ENCODE measurements at places on chromosomes 2 and 18.

DNA sequence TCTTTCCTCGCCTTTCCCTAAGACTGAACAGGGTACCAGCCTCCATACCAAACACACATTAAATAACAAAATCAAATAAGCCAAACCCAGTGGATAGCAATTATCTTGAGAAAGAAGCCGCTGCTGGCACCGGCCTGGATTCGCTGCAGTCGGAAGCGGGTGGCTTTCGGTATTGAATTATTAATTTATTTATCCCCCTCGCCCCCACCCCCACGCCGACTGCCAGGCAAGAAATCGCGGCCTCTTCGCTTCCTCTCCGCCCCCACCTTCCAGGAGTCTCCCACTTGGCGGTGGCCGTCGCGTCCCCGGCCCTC, 370 bp upstream of the ZNF804A start:
- DNase-seq: no peak

- DNase-seq: no peak
Observed at GRCh38 chr2:22701561-22702160, 683.3 kb upstream of the KLHL29 start.

GRCh38 chr18:80145196-80145804, 36.2 kb downstream of the ADNP2 start:
- DNase-seq: no peak

- DNase-seq: no peak
Observed at GRCh38 chr2:8082840-8083239, 599.0 kb upstream of the ID2 start.

DNA sequence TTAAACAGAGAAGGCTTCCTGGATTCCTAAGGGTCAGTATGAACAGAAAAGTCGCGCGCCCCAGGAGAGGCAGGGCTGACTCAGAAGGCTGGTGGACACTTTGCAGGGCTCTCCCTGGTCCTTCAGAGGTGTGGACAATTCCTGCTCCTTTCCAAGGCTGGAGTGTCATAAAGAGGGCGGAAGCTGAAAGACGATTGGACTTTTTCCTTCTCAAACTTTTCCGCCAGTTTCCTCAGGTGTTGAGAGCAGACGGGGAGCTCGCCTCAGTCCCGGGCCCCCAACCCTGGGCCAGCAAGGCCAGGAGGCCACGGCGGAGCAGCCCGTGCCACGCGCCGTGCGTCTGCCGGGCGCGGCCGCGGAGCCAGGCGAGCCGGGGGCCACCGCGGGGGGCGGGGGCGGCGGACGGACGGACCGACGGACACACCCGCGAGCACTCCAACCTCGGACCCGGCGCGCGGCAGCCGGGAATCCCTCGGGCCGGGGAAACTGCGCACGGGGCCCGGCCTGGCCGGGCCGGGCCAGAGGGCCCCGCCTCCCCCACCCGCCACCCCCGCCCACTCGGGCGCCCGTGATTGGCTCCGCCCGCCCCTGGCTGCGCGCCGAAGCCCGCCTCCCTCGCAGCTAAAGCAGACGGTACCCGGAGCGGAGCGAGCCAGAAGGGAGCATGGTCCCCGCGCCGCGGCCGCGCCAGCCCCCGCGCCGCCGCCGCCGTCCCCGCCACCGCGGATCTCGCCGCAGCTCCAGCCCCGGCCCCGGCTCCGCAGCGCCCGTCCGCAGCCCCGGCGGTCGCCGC, at the start of gene KLHL29:
Gene KLHL29 (plus strand): TSS at position 629 of the 793 bp plus-strand sequence. CDS start 177,018 bp downstream, outside the sequence.
- peak; percentile 19 for DNase-seq

DNA sequence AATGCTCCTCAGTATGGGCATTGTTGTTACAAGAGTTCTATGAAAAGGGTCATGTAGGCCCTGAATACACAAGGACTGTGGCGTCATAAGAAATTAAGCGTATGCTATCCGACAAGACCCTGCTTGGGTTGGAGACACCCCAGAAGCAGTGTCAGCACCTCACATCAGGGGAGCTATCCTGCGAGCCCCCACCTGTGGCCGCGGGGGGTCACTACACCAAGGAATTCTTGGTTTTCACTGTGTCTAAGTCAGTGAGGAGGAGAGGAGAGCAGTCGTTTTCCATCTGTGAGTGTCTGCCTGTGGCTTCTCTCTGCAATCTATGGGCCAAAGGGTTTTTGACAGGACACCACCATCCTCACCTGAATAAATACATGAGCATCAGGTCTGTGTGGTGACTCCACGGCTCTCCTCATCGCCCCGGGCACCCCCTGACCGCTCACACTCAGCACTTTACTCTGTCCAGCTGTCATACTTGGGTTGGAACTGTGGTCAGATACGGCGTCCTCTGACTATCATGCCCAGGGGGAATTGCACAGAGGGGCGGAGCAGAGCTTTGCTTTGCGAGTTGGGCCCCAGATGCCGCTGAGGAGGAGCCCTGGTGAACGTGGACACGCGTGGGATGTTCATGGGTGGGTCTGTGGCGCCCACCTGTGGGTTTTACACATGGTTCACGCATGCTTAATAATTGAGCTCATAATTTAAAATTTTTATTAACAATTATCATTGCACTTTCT, 235.5 kb downstream of the MYT1L start:
- DNase-seq: no peak

GRCh38 chr2:200258881-200259576, 47.5 kb upstream of the SPATS2L start:
- no peak for DNase-seq

DNA sequence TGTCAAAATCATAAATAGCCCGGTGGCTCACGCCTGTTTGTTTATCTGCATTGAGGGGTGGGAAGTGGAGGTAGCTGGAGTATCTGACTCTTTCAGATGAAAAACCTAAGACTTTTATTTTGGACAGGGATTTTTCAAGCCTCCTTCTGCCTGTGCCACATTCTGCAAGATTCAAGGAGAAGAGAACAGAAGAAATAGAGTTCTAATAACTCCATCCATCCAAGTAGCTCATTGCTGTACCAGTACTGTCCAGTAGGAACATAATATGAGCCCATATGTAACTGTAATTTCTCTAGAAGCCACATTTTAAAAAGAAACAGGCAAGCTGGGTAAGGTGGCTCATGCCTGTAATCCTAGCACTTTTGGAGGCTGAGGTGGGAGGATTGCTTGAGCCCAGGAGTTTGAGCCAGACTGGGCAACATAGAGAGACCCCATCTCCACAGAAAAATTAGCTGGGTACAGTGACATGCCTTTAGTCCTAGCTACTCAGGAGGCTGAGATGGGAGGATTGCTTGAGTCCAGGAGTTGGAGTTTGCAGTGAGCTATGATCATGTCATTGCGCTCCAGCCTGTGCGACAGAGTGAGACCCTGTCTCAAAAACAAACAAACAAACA, 35.4 kb upstream of the NT5DC4 start:
- peak; percentile 70 for DNase-seq

DNA sequence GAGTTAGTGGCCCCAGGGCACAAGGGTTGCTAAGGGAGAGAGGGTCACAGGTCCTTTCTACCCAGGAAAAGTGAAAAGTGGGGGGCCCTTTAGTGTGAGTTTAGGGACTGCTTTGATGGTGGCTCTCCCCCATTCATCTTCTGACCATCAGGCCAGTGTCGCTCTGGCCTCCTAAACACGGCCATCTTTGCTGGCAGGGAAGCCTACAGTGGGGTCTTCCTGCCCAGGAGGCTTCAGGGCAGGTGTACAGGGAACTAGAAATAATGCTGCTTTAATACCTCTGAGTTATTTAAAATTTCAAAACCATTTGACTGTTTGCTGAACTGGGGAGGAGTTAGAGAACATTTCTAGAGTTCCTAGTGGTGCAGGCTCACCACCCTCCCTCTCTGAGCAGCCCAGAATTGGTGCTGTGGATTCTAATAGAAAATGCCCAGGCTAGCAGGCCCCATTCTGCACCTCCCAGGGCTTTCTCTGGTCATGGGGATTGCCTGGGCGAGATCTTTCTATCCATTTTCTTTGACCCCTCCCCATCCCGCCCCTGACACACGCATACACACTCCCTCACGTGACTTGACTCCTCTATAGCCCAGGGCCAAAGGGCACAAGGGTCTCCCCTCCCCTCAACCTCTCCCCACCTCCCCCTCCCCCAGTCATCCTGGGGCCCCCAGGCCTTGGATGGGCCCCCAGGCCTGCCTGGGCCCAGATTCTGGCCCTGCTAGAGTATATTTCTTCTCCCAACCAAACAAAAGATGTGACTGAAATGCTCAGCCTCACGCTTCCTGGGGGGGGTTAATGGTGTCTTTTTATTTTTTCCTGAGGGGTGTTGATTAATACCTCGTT, 3.1 kb downstream of the PKDCC start:
- DNase-seq: no peak

GRCh38 chr2:188380280-188380679, 88.6 kb downstream of the GULP1 start:
- no peak for DNase-seq

GRCh38 chr18:46341986-46342525, 237.9 kb downstream of the HAUS1 start:
- DNase-seq: no peak

DNA sequence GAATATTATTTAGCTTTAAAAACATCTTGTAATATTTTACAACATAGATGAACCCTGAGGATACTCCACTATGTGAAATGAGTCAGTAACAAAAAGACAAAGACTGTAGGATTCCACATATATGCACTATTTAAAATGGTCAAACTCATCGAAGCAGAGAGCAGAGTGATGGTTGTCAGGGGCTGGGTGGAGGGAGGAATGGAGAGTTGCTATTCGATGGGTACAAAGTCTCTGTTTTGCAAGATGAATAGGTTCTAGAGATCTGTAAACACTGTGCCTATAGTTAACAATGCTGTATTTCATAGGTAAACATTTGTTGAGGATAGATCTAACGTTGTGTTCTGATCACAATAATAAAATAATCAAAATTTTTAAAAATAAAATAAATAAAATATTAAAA, 1675.9 kb upstream of the CELF4 start:
- no peak for DNase-seq

- no peak for DNase-seq
Observed at GRCh38 chr2:96181529-96181928, 27.1 kb downstream of the STARD7 start.

DNA sequence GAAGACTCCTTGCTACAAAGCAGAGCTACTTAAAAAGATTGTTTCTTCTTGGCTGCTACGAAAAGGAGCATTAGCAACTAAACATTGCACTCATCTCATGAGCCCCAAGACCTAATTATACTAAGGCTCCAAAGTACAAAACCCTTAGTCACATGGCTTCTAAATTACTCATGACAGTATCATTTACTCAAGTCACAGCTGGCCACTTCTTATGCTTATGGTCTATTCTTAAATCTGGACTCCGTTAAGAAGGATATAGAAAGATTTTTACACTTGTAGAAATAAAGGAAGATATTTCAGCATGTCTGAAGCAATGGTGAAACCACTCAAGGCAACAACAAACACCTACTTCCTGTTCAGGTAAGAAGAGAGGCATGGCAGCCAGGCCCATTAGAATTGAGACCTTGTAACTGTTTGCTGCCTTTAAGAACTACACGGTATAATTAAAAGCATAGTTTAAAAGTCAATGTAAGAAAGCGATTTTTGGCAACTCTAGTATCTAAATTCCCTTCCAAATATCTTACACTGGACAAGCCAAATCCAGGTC, 12.7 kb downstream of the ANKRD44 start:
- DNase-seq: no peak

DNA sequence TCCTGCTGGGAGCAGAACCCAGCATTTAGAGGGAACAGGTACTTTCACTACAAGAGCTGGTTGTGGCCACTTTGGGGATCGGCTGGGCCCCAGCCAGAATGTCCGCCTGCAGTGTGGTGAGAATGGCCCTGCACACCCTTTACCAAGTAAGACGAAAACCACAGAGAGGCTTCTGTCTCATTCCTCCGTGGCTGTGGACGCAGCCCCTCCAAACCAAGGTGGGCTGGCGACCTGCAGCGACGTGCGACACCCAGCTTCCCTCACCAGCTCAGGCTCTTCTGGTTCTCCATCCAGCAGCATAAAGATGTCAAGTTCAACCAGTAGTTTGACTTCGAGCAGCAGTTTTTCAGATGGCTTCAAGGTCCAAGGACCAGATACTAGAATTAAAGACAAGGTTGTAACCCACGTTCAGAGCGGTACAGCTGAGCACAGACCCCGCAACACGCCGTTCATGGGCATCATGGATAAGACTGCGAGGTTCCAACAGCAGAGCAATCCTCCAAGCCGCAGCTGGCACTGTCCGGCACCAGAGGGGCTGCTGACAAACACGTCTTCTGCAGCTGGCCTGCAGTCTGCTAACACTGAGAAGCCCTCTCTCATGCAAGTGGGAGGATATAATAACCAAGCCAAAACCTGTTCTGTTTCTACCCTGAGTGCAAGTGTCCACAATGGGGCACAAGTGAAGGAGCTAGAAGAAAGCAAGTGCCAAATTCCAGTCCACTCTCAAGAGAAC, 56.2 kb downstream of the WDSUB1 start:
- no peak for DNase-seq

GRCh38 chr18:13539050-13539449, 187.3 kb downstream of the FAM210A start:
- no peak for DNase-seq

- no peak for DNase-seq
Observed at GRCh38 chr18:10376731-10377130, 77.7 kb upstream of the APCDD1 start.

- no peak for DNase-seq
Observed at GRCh38 chr2:215743066-215743465, 270.3 kb downstream of the MREG start.

DNA sequence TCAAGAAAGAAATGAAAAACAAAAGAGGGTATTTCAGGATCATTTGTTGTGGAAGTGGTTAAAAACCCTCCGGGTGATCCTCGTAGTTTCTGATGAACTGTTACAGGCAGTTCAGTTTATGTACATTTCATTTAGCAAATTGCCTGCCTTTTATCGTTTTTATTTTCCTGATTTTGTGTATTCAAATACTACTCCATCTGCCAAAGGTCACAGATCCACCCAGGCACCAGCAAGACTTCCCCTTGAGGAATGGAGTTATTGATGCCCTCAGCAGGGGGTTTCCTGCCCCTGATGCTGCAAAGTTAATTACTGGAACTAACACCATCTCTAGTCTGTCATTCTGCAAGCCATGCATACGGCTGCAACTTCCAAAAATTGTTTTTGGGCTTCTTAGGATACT, 641.9 kb downstream of the SLC4A3 start:
- DNase-seq: no peak

DNA sequence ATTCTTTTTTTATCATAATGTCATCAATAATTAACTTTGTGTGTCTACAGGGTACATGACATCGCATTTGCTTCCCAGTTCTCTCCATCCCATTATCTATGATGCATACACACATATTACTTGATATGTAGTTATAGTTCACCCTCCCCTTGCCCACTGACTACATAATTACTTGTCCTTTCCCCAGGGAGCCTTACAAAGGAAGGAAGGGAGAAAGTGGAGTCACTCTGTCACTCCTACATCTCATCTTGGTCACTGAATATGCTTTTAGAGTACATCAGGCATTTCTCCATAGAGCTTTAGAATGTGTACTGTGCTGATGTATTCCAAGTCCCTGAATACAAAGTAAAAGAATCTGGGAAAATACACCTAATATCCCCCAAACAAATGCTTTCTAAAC, 6.0 kb upstream of the DTNA start:
- DNase-seq: no peak

- no peak for DNase-seq
Observed at GRCh38 chr2:86372133-86372532, 34.7 kb upstream of the REEP1 start.

DNA sequence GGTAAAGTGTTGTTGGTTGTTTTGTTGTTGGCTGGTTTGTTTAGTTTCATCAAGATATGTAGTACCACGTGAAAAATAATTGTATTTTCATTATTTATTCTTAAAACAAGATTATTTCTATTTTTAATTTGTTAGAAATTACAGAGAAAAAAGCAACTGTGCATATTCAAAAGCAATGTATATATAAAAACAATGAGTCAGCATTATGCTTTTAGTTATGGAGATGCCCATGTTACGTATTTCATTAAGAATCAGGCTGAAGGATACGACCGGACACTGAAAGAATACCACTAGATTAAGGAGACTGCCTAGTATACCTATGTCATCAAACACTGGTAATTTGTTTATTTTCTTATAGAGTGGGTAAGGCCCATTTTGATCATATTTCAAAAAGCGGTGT, 1188.4 kb upstream of the NXPH2 start:
- DNase-seq: no peak
